ENCODE measurements at places on chromosomes 3 and 15. TPM values are rescaled to one million over a fixed set of nuclear protein-coding genes. Genes with fewer than 3 reads are reported as not detected.

The CTXN2 gene
- total RNA-seq = not detected

- H3K27me3 ChIP-seq = peaks cover 13% of the 10 kb centered on the region
- H3K36me3 ChIP-seq = no peaks in the 10 kb centered on the region
- peak within 1 kb of the TSS; percentile 71 for H3K27ac ChIP-seq
- H3K4me1 ChIP-seq = peaks cover 12% of the 10 kb centered on the region
- peak within 1 kb of the TSS; percentile 74 for H3K4me3 ChIP-seq
These were observed at the start of gene C3orf33 for GRCh38 chr3:155805802-155806618. Gene C3orf33 (minus strand): TSS chr3:155806278. CDS start chr3:155806252, 26 bp downstream.

The ADAMTSL3 gene
- total RNA-seq = not detected

DNA sequence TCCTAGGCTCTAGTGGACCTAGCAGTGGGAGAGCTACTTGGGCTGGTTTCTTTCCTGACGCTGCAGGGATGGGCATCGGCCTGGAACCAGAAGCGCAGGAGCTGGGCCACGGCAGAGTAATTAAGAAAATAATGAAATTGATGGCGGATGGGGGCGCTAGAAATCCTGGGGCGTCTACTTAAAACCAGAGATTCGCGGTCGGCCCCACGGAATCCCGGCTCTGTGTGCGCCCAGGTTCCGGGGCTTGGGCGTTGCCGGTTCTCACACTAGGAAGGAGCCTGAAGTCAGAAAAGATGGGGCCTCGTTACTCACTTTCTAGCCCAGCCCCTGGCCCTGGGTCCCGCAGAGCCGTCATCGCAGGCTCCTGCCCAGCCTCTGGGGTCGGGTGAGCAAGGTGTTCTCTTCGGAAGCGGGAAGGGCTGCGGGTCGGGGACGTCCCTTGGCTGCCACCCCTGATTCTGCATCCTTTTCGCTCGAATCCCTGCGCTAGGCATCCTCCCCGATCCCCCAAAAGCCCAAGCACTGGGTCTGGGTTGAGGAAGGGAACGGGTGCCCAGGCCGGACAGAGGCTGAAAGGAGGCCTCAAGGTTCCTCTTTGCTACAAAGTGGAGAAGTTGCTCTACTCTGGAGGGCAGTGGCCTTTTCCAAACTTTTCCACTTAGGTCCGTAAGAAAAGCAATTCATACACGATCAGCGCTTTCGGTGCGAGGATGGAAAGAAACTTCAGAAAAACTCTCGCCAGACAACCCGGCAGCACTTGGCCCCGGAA is 6.1 kb downstream of the SOX14 start:
- no peak for DNase-seq
- peaks cover 7% of the 10 kb centered on the region for H3K36me3 ChIP-seq
- peak overlapping the region; percentile 13 for H3K27ac ChIP-seq
- no peak overlapping the region for H3K4me3 ChIP-seq
- peaks cover 90% of the 10 kb centered on the region for H3K27me3 ChIP-seq
- H3K4me1 ChIP-seq = peaks cover 9% of the 10 kb centered on the region

The PRR20G gene
- total RNA-seq = not detected

All from activated CD4-positive, alpha-beta T cell treated with anti-CD3 and anti-CD28 coated beads, Interleukin-2, amount 10 ng/mL, durations not matched to agents 7 days and 5 days (primary cell).